Putamen (tissue), 1 donor: ENCODE measurements at places on chromosomes 7 and 10.

GRCh38 chr10:123409426-123409825 is 255.2 kb downstream of the BUB3 start:
- DNase-seq, result no peak

GRCh38 chr10:26697163-26697921 is at the start of gene PDSS1:
Gene PDSS1, plus strand, starts transcription at chr10:26697701. Its CDS starts 11 bp downstream, at chr10:26697712.
- peak; percentile 79 for DNase-seq

DNA sequence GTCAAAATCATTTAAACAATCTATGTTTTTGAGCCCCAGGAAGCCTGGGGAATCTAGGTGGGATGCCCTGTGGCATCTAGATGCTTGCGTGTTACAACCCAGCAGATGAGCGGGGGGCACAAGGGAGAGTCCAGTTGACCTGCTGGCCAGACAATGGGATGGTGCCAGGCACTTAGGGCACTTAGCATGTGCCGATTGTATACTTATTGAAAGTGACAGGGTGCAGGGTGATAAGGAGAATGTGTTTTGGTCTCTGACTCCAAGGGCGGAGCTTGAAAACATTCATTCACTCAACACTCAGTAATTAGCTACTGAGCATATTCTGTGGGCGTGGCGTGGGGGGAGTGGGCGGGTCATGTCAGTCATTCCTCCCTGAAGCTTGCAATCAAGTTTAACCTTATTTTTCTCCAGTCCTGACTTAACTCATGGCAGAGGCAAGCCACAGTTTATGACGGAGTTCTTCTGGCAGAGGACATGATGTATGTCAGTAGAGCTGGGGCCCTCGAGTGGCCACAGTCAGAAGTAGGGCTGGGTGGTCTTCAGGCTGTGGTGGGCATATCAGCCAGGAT is 115.1 kb downstream of the PRKCQ start:
- DNase-seq, result no peak

- DNase-seq, result no peak
Observed at GRCh38 chr7:127786184-127786583, 134.2 kb downstream of the SND1 start.

DNA sequence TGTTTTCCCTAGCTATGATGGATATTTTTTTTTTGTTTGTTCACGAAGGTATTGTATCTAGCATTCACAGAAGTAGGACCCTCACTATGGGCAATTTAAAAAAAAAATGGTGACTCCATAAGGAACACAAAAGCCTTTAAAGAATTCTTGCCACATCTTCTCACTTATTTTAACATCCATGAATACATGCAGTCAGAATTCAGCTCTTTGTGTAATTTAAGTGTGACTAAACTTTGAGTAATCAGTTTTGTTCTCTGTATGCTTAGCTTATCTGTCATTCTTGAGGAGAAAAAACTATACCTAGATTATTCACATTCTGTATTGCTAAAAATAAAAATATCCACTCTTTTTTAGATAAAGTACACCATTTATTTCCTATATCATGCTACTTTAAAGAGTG is 313.2 kb upstream of the KCND2 start:
- no peak for DNase-seq

- DNase-seq, result no peak
Observed at GRCh38 chr7:3065724-3066143, 22.1 kb upstream of the CARD11 start.

GRCh38 chr7:157622408-157623205 is 285.8 kb downstream of the DNAJB6 start:
- DNase-seq, result no peak

GRCh38 chr7:136884492-136884891 is 16.0 kb downstream of the CHRM2 start:
- no peak for DNase-seq

DNA sequence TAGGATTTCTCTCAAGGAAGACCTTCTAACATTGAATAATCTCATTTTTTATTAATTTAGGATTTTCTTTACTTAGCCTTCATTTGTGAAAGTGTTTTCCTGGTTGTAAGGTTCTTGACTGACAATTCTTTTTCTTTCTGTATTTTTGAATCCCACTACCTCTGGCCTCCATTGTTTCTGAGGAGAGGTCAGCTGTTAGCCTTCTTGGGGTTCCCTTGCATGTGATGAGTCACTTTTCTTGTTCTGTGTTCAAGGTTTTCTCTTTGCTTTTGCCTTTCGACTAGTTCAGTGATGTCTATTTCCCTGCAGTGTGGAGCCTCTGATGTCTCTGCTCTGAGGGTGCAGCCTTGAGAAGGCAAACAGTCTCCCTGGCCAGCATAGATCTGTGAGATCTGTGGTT is 304.1 kb upstream of the ZNF32 start:
- DNase-seq, result no peak
